ENCODE measurements at places on chromosomes 3 and 15. TPM values are rescaled to one million over a fixed set of nuclear protein-coding genes. Genes with fewer than 3 reads are reported as not detected.

The DPPA2 gene
- total RNA-seq: not detected

DNA sequence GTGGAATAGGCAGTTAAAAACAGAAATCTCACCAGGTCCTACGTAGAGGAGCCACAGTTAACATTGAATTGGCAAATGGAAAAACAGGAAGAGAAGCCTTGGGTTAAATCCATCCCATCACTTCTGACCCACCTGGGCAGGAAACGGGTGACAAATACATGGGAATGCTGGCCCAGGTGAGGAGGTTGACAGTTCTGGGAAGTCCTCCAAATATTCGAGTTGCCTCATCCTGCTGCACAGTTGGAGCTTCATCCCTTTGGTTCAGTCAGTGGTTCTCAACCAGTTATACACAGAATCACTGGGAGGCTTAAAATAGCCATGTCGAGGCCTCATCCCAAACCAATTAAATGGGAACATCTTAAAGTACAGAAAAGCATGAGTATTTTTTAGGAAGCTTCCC lies 5.3 kb downstream of the MYZAP start:
- no peak overlapping the region for H3K27ac ChIP-seq
- no peak for DNase-seq
- no peak overlapping the region for H3K4me3 ChIP-seq

- H3K4me1 ChIP-seq: peaks cover 9% of the 10 kb centered on the region
- no peak overlapping the region for H3K4me3 ChIP-seq
- no peak overlapping the region for H3K27ac ChIP-seq
- H3K27me3 ChIP-seq: peaks cover 2% of the 10 kb centered on the region
- H3K36me3 ChIP-seq: no peaks in the 10 kb centered on the region
Measured at GRCh38 chr15:82681371-82681770, 28.3 kb downstream of the AP3B2 start.

- no peak overlapping the region for H3K4me3 ChIP-seq
- DNase-seq: no peak
- H3K36me3 ChIP-seq: no peaks in the 10 kb centered on the region
- H3K27me3 ChIP-seq: peaks cover 8% of the 10 kb centered on the region
Measured at GRCh38 chr3:196987022-196987421, 18.4 kb upstream of the PIGZ start.

- no peak overlapping the region for H3K4me3 ChIP-seq
- H3K27ac ChIP-seq: no peak overlapping the region
- DNase-seq: no peak
- no peaks in the 10 kb centered on the region for H3K36me3 ChIP-seq
- H3K27me3 ChIP-seq: no peaks in the 10 kb centered on the region
Measured at GRCh38 chr3:5264093-5264600, 76.6 kb downstream of the EDEM1 start.

GRCh38 chr3:132290833-132291232 lies 26.4 kb upstream of the ACP3 start:
- DNase-seq: no peak
- H3K36me3 ChIP-seq: no peaks in the 10 kb centered on the region
- no peak overlapping the region for H3K4me3 ChIP-seq
- H3K4me1 ChIP-seq: peaks cover 4% of the 10 kb centered on the region

DNA sequence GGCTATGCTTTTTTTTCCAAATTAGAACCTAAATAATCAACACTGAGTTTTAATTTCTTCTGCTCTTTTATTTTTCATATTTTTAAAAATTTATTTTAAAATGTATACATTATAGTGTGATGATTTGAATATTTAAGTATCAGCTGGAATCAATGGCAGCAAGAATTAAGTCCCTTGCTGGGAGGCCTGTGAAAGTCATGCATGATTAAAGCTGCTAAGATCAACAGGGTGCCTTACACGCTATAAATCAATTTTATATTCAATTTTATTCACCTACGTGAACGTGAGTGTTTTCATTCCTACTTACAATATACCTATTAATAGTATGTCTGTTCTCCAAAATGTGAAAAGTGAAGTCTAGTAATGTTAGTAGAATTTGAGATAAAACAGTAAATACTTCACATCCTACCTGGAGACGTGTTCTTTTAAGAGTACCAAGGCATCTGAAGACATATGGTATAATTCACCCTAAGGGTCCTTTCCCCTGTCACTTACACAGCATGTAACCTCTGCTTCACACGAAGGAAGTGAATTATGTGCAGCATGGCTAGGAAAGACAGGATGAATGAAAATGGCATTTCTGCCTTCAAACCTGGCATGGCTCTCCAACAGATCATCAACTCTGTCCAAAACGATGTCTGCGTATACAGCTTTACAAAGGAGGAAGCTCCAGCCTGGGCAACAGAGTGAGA lies 640.4 kb upstream of the ROBO1 start:
- H3K36me3 ChIP-seq: no peaks in the 10 kb centered on the region
- no peak for DNase-seq
- H3K27me3 ChIP-seq: no peaks in the 10 kb centered on the region
- H3K27ac ChIP-seq: no peak overlapping the region
- H3K4me3 ChIP-seq: no peak overlapping the region

DNA sequence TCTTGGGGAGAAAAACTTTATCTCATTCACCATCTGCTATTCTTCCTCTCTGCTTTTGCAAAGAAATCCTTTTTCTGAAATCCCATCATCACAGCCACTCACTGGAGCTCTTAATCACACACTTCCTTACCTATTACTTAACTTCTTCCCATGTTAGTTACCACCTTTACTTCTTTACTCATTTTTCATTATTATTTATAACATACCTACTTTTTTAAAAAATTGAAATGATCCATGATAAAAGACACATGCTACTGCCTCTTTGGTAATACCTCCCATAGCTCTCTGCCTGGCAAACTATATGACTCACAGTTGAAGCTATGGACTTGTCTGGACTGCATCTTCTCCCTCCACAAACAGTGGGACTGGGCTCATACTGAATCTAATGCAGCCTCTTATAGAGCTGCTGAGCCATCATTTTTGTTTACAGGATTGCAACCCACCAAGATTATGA lies 150.3 kb downstream of the TNIK start:
- no peak overlapping the region for H3K27ac ChIP-seq
- no peak overlapping the region for H3K4me3 ChIP-seq
- H3K36me3 ChIP-seq: no peaks in the 10 kb centered on the region
- DNase-seq: no peak
- no peaks in the 10 kb centered on the region for H3K27me3 ChIP-seq

Data from adrenal gland (tissue), 19 donors.